ENCODE measurements at places on chromosomes 2 and 18.

DNA sequence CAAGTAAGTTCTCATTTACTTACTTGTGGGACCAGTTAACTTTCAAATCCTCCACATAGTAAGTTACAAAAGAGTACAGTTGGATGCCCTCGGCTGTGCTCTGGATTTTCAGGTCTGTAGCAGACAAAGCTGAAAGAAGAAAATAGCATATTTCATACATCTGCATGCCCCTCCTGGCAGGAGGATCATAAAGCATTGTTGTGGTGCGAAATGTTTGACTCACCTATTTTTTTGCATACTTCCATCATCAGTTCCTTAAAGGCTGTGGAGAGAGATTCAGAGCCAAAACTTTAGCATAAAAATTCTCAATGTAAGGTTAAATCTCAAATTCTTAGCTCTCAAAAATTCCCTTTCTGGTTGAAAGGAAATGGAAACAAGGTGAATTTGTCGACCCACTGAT lies 70.8 kb upstream of the LPIN2 start:
- no peak for DNase-seq

GRCh38 chr18:35289293-35289692 lies 736 bp downstream of the ZSCAN30 start:
- DNase-seq: peak; percentile 1

GRCh38 chr2:11679016-11679415 lies 9.0 kb upstream of the NTSR2 start:
- DNase-seq: no peak

- no peak for DNase-seq
These were observed 2.6 kb downstream of the PROM2 start for GRCh38 chr2:95276888-95277245.

- no peak for DNase-seq
These were observed 2.3 kb upstream of the CHN1 start for GRCh38 chr2:175007510-175007909.

DNA sequence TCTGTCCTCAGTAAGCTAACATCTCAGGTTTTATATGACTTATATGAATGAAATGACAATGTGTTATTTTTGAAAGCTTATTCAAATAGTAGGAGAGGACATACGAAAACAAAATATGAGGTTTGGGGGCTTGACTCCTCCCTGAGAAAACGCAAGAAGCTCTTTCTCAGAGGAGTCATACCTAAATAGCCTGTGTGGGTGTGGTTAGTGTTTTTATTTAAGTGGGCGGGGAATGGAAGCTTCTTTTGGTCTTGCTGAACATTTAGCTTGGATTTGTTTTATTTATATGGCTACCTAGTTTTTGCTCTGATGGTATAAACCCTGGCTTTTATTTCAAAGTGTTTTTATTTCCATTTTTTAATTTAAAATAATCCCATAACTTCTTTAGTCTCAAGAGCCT lies 72.1 kb upstream of the DSG1 start:
- DNase-seq: no peak

DNA sequence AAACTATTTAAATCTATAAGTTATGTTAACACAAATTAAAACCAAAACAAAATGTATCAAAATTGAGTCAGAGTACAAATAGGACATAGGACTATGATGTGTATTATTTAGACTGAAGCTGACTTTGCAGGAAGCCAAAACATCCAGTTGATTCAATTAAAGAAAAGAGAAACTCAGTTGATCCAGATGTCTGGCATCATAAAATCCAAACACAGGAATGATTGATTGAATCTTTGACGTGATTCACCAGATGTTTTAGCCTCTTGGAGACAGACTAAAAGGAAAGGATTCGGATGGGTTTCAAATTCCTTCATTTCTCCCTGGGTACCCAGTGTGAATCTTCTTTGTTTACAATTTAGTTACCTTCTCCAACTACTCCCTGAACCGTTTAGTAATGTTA lies 272.9 kb downstream of the IRS1 start:
- DNase-seq: no peak

DNA sequence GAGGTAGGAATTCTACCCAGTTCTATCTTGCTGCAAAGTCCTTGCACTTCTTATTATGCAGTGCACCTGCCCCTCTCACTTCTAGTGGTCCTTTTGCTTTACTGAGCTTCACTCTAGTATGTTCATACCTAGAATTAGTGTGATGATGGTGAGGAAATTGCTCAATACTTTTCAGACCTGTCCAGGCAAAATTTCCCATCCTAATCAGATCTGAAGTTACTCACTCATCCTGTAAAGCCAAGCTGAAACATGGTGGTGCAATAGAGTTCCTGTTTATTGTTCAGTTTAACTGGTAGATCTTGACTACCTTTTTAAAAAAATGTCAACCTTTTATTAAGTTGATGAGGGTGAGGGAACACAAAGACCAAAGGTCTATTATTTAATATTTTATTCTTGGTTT lies 12.6 kb upstream of the FIGN start:
- no peak for DNase-seq

- no peak for DNase-seq
These were observed 252.1 kb downstream of the RBM43 start for GRCh38 chr2:151009437-151010175.

DNA sequence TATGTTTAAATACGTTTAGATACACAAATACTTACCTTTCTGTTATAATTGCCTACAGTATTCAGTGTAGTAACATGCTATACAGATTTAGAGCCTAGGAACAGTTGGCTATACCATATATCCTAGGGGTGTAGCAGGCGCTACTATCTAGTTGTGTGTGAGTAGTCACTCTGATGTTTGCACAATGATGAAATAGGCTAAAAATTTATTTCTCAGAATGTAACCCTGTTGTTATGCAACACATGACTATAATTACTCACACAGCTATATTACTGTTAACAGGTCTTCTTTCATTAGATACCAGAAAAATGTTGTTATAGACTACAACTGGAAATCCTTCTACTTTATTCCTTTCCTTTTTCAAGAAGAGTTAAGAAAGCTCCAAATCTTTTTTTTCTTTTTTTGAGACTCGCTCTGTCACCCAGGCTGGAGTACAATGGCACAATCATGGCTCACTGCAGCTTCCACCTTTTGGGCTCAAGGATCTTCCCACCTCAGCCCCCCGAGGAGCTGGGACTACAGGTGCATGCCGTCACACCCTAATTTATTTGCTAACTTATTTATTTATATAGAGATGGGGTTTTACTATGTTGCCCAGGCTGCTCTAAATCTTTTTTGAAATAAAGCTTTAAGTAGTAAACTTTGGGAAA lies 48.5 kb downstream of the C2orf74 start:
- DNase-seq: no peak

All from OCI-LY7 (cell line).